Muscle of back (tissue), 13 donors: ENCODE measurements at places on chromosomes 2 and 18.

DNA sequence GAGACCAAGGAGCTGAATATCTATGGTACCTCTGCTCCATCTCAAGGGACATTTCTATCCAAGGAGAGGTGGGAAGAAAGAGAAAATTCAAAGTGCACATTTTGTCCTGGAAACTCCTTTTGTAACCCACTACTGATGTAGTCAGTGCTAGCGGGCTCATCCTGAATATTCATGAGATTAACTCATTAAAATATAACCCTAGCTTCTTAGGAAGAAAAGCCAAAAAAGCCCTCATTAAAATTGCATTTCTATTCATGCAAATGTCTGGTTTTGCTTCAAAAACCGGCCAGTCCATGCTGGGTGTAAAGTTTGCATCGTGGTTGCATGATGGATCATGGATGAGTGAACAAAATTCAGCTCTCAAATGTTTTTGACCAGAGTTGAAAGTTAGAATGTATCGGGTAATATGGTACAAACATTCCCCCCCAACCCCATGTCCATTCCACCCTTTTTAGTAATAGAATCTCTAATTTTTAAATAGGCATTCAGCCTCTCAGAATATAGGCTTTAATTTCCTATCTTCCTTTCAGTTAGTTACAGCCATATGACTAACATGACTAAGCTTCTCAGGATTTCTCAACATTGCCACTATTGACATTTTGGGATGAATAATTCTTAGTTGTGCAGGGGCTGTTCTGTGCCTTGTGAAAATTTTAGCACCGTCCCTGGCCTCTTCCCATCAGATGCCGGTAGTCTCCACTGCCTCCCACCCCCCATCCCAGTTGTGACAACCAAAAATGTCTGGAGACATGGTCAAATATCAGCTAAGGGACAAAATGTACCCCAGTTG is 104.2 kb upstream of the RND3 start:
- no peak for DNase-seq

- DNase-seq: no peak
Measured at GRCh38 chr2:102755284-102755683, 6.5 kb upstream of the TMEM182 start.

DNA sequence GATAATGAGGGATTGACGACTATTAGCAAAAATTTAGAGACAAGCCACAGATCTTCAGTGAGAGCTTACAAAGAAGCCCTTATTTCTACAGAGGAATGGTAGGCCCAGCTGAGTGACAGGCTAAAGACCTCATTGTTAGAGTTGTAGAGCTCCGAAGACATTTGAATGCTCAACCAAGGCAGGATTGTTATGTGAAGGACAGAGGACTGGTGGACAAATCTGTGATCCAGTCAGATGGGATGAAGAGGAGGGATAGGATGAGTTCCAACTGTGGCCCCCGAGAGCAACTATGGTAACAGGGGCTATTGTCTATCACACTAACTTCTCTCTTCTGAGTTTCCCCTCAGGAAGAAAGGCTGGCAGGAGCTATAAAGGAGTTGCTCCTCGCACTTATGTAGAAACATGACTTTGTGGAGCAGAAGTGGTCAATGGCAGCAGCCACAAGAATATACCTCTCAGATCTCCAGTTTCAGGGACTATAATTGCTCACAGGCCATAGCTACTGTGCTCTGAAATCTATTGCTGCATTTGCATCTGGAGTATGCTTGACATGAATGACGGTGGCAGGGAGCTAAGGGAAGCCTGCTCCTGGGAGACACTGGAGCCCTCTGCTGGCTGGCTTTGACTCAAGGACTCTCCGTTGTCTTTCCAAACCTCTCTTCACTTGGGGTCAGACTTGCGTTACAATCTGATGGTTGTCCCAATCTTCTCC is 50.3 kb upstream of the GREB1L start:
- DNase-seq: peak; percentile 18

DNA sequence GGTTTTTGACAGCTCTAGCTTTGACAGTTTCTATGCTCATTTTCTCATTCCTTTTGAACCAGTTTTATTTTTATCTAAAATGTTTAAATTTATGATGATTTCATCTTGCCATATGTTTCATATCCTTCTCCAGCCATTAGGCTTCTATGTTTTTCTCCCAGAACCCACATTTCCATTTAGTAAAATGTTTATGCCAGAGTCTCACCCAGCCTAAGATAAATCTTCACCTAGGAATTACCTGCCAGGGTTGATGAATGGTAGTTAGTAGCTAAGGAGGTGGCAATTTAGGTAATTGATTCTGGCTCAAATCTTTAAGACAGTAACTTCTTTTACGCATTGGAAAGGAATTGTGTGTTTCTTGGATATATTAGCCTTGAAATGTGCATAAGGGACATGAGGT is 83.6 kb downstream of the PRKRA start:
- DNase-seq: no peak

DNA sequence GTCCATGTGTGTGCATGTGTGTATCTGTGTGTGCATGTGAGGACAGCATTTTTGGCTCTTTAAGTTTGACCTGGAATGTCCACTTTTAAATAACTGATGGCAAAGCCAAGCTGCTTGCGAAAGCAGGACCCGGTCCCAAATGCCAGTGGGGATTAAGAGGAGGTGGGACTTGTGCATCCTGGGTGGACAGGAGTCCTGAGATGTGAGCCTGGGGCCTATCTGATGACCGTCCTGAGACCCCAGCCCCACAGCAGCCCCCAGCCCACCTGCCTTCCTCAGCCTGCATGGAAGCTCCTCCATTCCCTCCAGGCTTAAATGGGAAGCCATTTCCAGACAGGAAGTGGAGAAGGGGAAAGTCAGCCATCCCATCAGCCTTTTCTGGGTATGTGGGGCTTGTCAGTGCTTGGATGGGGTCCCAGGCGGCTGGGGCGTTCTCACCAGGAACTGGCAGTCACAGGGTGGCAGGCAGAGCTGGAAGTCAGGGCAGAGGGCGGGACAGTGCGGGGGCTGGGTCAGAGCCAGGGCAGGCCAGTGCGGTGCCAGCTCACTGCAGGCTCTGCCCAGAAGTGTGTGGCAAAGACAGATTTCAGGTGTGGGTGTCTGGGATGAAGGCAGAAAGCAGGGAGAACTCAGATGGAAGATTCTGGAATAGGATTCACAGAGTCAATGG is 117.8 kb downstream of the ACKR3 start:
- no peak for DNase-seq

DNA sequence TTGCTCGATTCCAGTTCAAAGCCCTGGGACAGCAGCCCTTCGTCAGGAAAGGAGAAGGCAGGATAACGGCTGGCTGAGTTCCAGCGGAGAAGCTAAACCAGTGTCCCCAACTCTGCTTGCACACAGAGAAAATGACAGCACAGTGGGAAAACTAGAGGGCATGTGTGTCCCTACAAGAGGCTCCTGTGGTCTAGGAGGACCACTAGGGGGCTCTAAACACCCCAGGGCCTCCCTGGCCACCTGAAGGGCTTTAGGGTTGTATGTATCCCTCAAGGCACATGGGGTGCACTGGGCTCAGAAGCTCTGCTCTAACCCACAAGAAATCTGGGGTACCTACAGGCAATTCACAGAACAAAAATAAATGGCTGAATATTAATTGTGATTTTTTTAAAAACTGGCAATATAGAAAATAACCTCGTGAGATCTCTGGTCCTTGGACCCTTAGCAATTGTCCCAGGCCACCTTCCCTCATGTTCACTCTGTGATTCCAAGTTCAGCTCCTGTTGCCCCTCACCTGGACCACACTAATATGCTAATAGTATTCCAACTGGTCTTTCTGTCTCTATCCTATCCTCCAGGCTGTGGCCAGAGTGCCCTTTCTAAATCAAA is 17.5 kb downstream of the STAT1 start:
- no peak for DNase-seq

DNA sequence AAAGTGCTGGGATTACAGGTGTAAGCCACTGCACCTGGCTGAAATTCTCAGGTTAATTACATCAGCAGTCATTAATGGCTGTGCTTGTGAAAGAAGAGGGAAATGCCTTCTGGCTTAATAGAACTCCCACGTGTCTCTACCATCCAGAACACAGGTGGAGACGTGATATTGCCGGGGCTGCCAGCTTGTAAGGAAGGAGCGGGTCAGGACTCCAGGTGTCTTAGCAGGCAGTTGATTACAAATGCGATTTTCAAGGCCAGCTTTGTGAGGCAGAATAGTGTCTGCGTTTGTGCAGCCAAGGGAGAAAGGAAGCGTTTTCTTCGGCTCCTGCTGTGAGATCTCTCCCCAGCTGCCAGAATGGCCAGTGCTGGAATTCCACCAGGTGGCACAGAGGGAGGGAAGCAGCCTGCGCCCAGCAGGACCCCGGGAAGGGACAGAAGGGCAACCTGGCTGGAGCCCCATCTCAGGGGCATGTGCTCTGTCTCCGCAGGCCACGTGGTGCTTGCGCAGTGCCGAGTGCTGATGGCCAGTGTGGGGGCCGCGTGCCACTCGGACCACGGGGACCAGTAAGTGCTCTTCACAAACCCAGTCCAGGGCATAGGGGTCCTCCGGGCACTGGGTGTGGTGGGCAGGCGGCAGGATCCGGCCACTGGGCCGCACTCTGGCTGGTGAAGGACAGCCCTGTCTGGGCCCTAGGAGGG is 3.7 kb upstream of the ESPNL start:
- no peak for DNase-seq

DNA sequence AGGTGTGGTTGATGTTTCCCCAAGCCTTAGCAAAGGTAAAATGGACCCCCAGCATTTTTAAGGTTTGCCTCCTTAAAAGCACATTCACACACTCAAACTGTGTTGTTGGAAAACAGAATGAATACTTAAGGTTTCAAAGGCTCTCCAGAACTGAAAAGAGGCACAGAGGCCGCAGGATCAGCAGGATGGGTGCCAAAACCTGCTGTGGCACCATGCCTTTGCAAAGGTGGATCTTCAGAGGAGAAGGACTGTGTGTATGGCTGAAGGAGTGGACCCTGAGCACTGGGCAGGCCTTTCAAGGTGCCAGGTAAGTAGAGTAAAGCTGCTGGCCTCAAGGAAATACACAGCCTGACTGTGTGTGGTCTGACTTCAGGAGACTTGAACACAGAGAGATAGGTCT is 127.3 kb downstream of the XRCC5 start:
- DNase-seq: no peak

DNA sequence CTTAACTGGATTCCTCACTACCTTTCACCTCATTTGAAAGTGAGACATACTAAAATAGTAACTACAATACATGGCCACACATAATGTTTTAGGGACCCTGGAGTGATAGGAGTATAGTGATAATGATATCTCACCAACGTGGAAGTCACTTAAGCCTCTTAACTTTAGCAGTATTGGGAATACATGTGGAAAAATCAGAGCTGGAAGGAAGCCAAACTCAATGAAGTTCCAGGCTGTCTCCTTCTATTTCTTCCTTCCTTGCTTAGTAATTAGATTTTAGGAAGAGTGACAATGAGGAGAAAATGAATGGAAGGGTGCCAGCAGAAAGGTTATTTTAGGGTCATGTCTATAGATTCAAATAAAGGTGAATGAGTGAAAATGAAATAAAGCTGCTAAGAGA is 387.3 kb downstream of the PLCL1 start:
- DNase-seq: no peak

DNA sequence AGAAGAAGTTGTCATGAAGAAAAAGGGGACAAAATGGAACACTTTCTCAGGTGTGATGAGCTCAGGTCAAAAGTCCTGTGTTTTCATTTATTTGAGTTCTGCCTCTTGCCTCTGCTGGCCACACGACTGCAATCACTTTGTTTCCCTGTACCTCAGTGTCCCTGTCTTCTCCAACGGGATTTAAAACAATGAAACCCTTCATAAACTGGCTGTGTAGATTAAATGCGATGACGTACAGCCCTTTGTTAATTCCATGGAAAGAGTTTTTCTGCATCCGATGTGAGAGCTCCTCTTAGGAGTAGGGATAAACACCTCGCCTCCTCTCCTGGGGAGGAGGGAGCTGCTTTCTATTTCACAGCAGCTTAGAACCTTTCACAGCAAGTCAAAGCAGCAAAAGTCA is 51.5 kb upstream of the CNGA3 start:
- no peak for DNase-seq

DNA sequence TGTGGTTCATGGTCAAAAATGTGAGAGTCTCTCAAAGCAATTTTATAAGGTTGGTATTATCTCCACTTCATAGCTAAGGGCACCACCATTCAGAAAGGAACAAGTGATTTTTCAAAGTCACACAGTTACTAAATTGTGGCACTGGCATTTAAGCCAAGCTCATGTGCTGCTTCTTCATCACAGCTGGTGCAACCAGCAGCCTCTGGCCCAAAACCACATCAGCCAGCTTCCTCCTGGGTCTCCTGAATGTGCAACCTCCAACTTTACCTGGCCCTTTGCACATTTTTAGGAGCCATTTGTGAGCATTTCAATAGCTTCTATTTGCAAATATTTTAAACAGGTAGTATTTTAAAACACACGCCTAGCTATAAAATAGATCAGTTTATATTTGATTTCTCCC is 293.7 kb downstream of the BCL11A start:
- no peak for DNase-seq

DNA sequence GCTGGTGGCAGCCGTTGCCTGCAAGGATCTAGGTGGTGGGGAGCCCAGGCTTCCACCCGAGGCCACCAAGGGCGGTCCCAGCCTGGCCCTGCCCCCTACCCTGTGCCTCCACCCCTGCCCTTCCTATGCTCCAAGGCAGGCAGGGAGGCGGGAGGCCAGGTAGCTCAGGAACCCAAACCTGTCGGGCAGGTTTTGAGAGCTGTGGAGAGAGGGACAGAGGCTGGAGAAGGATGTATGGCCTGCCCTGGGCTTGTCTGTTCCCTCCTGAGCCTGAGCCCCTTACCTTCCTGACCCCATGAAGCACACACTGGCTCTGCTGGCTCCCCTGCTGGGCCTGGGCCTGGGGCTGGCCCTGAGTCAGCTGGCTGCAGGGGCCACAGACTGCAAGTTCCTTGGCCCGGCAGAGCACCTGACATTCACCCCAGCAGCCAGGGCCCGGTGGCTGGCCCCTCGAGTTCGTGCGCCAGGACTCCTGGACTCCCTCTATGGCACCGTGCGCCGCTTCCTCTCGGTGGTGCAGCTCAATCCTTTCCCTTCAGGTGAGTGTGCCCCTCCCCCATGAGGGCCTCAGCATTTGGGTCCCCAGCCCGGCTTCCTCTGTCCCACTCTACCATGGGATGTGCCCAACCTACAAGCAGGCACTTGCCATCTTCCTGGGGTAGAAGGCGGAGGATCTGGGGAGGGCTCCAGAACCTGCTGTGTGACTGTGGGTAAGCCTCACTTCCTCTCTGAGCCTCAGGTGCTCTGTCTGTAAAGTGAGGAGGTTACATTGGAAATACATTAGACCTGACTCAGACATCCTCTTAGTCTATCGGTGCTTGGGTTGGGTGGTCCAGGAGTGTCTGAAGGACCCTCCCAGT is at the start of gene PROM2:
Gene PROM2, plus strand, starts transcription at position 159 of the 860 bp plus-strand sequence. Its CDS starts 137 bp downstream, at position 296.
- DNase-seq: no peak

GRCh38 chr2:101872480-101872879 is 119.3 kb upstream of the IL1R2 start:
- no peak for DNase-seq
